ENCODE measurements at places on chromosomes 5 and 9.
A peak's percentile ranks its signal among the peaks of the same experiment; 100 is the strongest.

GRCh38 chr9:112939418-112939817 is 48.7 kb upstream of the SLC46A2 start:
- no peak for DNase-seq

- no peak for DNase-seq
Measured at GRCh38 chr5:7364226-7364875, 31.6 kb upstream of the ADCY2 start.

- no peak for DNase-seq
Measured at GRCh38 chr5:16471387-16471786, 5.8 kb upstream of the ZNF622 start.

DNA sequence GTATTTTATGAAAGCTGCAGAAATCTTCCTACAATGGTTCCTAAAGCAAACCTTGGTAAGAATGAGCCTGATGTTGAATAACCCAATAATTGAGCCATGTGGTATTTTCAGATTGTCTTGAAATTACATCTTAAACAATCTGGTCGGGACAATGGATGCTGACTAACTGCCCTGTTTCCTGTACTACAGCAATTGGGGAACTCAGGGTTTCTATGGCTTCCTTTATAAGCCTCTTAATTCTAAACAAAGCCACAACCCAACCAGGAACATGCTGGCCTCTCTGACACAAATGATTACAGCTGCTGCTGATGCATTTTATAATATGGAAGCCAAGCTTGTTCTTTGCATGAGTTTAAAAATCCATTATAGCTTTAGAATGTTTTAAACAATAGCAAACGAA is 30.2 kb downstream of the PTPN3 start:
- DNase-seq: no peak

GRCh38 chr9:134553061-134553891 is 88.3 kb upstream of the COL5A1 start:
- no peak for DNase-seq

DNA sequence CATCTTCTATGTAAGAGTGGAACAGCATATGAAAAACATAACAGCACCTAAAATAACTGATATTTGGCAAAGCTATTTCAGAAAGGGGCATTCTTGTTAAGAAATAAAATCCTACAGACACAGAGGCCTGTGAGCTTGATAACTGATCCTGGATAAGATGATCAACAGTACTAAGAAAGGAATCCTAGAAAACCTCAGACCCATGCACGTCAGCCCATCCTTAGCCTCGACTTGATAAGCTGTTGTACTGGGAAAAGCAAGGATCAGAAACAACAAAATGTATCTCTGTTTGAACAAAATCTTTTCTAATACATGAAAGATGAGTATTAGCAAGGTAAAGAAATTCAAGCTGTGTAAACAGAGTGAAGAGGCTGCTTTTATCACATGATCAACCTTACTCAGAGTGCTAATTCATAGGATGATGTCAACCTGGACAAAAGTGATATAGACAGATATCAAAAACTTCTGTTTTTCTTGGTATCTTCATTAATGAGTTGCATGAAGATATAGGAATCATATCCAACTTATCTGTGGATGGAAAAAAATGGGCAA is 15.2 kb downstream of the LIFR start:
- no peak for DNase-seq

DNA sequence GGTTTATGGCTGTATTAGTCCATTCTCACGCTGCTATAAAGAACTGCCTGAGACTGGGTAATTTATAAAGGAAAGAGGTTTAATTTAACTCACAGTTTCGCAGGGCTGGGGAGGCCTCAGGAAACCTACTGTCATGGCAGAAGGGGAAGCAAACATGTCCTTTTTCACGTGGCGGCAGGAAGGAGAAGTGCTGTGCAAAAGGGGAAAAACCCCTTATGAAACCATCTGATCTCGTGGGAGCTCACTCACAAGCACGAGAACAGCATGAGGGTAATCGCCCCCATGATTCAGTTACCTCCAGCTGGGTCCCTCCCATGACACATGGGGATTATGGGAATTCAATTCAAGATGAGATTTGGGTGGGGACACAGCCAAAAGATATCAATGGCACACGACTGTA is 13.9 kb downstream of the LRRC70 start:
- no peak for DNase-seq

DNA sequence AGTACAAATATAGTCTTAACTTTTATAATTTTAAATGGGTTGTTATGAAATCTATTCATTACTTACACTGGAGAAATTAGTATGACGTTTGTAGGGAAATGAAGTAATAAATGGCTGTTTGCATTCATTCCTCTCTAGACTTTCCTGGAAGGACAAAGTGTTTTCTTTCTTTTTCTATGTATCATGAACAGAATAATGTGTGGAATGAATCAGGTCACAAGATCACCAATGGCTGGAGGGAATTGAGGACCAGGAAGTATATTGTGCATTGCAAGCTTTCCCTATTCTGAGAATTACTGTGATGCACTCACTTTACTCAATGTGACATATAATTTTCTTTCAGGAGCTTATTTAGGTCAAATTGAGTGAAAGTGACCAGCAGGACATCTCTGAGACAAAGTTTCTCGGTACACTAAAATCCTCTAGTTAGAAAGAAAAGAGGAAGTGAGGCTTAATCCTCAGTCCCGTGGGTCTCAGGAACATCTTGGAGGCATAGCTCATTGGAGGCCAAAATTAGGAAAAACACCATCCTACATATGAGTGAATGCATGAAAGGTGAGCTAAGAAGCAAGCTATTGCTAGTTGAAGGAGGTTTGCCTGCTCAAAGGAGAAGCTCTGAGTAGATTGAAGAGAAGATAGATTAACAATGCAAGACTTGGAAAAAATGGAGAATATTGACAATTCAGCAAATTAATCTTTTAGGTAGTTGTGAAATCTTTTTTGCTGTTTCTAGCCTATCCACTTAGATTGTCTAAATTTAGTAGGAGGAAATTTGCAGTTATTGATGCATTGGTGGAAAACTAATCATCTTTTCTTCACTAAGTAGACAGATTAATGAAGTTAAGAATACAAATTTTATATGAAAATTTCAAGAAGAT is 28.0 kb downstream of the ERAP2 start:
- no peak for DNase-seq

- no peak for DNase-seq
Measured at GRCh38 chr5:136590581-136590980, 225.2 kb upstream of the TRPC7 start.

GRCh38 chr9:108476574-108476973 is 379.2 kb downstream of the ACTL7B start:
- DNase-seq: no peak

- DNase-seq: no peak
Measured at GRCh38 chr9:21996858-21997257, 2.3 kb downstream of the CDKN2B-AS1 start.

GRCh38 chr5:18395126-18396110 is 761.2 kb downstream of the TAF11L14 start:
- peak; percentile 28 for DNase-seq

DNA sequence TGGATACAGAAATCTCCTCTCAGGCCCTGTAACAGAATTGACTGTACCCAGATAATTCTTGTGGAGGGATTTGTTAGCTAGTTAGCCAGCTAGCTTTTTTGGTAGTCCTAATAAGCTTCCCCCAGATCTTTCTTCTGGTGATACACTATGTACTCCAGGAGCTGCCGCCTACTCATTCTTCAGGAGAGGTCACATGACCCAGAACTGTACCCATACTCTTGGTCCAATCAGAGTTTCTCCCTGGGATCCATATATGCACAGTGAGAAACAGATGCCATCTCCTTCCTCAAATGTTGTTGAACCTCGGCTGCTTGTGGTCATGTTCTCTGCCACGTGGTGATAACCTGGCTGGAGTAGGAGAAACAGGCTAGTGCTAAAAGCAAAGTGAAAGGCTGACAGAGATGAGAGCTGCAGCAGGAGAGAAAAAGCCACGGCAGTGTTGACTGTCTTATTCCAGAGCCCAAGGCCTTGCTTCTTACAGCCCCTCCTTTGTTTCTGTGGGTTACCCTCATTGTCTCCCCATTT is 123.0 kb upstream of the RFX3 start:
- DNase-seq: no peak

DNA sequence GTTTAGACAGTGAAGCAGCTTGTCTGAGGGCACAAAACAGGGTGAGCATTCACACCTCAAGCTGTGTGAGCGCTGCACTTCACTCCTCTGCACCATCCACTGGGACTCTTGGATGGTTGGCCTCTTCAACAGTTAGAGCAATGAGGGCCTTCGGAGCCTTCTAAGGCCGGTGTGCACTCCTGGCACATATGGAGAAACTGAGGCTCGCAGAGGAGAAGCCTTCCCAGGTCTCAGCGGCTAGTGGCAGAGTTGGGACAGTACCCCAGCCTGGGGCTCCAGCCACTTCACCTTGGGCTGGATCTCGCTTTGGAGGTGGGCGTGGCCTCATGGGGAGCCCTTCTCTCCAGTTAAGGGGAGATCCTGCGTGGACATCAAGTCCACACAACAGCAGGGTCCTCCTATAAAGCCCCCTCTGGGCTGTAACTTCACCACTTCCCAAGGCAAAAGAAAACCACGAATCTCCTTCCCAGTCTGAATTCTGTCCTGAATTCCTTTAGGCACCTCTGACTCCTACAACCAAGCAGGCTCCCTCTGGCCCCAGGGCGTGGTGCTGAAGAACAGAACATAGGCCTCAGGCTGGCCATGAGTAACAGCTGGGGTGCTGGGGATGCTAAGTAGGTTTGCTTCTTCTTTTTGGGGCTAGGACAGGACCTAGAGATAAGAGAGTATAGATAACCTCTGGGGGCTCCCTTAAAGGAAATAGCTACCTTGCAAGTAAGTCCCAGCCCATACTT is 30.5 kb upstream of the CSF1R start:
- DNase-seq: peak; percentile 3

- DNase-seq: no peak
Measured at GRCh38 chr5:127820910-127821553, 117.8 kb downstream of the CCDC192 start.

GRCh38 chr5:83931969-83932368 is 211.3 kb upstream of the HAPLN1 start:
- DNase-seq: no peak

- no peak for DNase-seq
Measured at GRCh38 chr5:54001976-54002775, 308.2 kb downstream of the ARL15 start.
